ENCODE measurements at places on chromosomes 12 and 14.

DNA sequence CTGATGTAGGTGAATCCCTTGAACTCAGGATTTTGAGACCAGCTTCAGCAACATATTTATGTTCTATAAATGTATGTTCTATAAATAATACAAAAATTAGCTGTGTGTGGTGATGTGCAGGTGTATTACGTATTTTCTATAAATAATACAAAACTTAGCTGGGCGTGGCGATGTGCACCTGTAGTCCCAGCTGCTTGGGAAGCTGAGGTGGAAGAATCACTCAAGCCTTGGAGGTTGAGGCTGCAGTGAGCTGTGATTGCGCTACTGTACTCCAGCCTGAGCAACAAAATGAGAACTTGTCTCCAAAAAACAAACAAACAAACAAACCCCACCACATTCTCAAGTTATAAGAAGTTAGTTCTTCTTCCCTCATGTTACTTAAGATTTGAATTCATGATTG, 39.5 kb downstream of the GABARAPL1 start:
- DNase-seq = no peak

GRCh38 chr12:107775093-107775721, 703 bp downstream of the ASCL4 start:
- DNase-seq = no peak

- no peak for DNase-seq
These were observed 153.8 kb downstream of the BCL11B start for GRCh38 chr14:99118046-99118721.

DNA sequence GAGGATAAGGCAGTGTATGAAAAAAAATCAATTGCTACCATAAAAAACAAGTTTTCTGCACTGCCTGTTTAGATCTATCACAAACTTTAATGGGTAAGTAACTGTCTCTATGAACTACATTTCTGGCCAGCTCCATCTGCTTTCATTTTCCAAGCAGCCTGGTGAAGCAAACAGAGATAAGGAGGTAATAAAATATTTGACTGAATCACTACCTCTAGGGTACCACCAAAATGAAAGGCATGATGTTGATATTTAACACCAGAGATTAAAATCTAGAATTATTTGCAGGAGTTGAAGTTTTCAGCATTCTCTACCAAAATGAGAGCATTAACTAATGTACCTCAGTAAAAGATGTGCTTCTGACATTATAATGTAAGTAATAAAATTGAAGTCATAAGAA, 863.5 kb upstream of the MGAT4C start:
- DNase-seq = no peak

GRCh38 chr12:133202493-133203343, 21.4 kb downstream of the ZNF268 start:
- DNase-seq = no peak
